Fibroblast of skin of left biceps (primary cell): ENCODE measurements at places on chromosomes 6 and 20.

DNA sequence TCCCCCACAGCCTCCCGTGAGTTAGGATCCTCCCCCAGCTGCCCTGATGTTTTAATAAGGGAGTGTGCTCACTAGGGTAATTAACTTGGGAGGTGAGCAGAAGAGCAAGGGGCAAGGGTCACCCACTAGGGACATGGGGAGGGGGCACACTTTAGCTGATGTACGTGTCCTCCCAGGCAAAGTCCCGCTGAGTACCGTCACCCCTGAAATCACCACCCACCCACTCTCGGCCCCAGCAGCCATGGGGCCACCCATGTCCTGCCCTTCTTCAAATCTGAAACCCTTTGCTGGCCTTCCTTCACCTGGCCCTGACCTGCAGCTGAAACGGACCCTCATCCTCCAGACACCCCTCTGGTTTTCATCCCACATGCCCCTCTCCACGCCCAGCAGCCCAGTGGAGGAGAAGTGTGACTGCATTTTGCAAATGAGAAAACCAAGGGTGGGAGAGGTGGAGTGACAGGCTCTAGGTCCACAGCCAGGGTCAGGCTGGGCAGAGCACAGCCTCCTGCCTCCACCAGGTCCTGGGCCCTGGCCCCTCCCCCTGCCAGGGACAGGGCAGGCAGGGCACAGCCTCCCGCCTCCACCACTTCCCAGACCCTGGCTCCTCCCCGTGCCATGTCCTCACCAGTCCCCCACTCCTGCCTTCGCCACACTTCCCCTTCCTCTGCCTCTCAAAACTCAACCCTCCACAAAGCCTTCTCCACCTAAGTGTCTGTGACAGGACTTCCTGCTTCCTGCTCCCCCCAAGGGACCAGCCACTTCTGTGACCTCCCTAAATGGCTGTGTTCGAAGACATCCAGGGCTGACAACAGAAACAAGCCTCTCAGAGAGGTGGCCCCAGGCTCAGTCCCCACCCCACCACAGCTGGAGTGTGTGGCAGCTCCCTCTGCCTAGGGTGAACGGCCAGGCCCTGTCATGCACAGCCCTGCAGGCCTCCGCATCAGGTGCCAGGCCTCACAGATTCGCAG is 15.1 kb downstream of the ACSS1 start:
- no peak for DNase-seq

GRCh38 chr6:79913369-79913768 is 34.0 kb downstream of the ELOVL4 start:
- DNase-seq = no peak

DNA sequence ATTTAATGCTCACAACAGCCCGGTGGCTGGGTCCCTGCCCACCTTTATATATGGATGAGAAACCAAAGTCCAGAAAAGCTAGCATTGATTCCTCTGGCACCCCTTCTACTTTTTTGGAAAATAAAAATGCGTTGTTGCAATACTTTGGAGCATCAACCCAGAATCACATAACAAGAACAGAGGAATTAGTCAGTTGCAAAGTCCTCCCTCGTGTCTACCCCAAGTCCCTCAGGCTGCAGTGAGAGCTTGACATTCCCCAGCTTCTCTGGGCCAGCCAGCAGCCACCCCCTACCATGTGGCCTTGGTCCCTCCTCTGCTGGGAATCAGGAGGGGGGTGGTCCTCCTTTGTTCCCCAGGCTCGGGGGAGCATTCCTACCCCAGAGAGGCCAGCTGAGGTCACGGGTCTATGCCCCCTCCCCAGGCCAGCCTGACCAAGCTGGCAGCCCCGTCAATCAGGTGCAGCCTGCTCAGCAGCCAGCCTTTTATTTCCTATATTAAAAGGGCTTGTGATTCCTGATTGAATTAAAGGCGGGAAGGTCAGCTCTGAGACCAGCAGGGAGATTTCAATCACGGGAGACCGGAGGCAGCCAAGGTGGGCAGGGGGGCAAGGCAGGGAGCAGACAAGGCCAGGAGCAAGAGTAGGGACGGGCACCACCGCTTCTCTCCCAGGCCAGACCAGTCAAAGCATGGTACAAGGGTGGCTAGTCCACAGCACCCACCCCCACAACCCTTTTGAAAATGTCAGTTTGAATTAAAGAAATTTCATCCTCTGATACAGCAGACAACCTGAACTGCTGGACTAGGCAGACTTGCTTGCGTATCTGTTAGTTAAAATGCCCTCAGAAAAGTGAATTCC is 158.9 kb downstream of the MRPL14 start:
- no peak for DNase-seq

- DNase-seq = no peak
Measured at GRCh38 chr20:22303523-22303922, 280.8 kb downstream of the FOXA2 start.

DNA sequence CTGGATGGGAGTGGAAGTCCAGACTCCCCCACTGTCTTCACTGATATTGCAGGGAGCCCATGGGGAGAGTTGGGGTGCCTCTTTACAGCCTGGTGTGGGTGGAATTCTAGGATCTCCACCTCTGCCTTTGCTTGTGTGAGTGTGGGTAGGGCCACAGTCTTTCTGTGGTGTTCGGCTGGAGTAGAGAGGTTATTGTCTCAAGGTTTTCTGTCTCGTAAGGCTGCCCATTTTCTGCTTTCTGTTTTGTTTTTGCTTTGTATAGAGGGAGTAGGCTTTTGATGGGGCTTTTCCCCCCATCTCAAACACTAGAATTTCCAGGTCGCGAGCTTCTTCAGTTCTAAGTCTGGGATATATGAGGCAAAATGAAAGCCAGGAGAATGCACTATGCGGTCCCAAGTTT is 40.4 kb upstream of the ELMO2 start:
- DNase-seq = no peak

DNA sequence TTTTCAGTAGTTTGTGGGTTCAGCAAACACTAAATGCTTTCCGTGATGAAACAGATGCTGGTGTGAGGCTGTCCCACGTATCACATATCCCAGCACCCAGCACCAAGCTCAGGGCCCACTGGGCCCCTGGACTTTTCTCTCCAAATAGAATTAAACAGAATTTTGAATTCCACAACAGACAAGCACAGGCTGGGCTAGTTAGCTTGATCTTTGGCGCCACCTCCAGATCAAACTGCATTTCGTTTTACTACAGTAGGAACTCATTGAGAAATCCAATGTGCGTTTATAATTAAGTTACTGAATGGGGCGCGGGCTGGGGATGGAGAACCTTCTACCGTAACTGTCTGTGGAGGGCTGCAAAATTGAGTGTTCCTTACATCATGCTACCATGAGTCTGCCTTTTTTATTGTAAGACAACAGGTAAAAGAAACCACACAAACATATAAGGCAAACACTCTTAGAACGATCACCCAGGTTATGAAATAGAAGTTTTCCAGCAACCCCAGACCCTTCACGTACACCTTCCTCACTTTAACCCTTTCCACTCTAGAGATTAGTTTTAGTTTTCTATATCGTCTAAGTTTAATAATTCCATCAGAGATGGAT is 107.8 kb downstream of the ZFP64 start:
- peak; percentile 32 for DNase-seq

DNA sequence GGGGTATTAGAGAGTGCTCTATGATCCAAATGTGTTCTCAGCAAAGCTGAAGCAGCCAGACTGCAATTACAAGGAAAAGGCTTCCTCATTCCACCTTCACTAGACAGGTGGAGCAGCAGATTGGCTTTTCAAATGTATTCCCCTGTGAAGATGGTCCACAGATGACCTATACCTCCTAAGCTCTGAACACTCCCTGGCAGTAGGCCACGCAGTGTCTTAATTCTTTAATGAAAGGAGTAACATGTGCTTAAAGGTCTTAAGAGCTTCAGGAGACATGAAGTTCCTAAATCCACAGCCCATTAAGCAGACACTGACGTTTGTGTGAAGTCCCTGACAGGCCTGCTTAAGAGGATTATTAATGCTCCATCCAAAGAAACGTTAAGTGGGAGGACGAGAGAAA is 138.9 kb upstream of the NUP153 start:
- DNase-seq = no peak

DNA sequence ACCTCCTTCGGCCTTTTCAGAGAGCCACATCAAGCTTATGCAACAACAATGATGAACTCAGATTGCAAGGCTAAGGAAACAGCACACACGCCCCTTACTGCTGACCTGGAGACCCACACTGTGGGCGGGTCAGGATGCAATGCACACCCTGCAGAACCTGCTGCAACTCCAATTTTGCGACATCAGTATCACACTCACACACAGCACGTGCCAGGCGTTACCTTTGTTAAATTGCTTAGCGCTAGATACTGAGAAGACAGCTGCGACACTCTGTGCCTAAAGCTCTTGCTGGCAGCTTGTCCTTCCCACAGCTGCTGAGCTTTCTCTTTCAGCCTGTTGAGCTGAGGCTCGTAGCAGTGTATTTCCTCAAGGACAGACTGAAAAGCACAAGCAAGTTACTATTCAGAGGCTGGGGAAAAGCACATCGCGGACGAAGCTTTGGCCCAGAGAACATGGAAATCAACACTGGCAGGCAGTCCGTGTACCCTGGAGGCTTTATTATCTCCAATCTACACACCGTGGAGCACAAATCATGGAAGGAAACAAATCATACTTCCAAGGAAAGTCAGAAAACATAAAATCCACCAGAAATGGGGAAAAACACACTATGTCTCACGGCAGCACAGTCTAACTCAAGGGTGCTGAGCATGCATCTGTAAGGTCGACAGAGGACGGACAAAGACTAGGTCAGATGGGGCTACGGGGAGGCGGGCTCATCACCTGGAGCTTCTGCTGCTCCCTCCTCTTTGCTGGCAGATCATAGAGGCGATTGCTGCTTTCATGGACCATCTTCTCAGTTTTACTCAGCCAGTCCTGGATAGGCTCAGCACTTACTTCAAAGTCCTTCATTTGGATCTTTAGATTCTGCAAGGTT is 268.2 kb downstream of the SYNE1 start:
- no peak for DNase-seq

DNA sequence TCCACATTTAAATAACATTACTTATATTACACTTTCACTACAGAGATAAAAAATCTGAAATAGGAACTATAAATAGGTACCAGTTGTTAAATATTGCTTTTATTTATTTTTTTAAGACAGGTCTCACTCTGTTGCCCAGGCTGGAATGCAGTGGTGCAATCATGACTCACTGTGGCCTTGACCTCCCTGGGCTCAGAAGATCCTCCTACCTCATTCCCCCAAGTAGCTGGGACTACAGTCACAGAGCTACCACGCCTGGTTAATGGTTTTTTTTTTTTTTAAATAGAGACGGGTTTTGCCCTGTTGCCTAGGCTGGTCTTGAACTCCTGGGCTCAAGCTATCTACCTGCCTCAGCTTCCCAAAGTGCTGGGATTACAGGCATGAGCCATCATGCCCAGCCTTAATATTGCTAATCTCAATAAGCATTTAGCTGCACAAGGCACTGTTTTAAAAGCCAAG is 17.3 kb downstream of the EEF1E1 start:
- DNase-seq = peak; percentile 57

- no peak for DNase-seq
Measured at GRCh38 chr6:47298475-47298874, 11.2 kb downstream of the TNFRSF21 start.

DNA sequence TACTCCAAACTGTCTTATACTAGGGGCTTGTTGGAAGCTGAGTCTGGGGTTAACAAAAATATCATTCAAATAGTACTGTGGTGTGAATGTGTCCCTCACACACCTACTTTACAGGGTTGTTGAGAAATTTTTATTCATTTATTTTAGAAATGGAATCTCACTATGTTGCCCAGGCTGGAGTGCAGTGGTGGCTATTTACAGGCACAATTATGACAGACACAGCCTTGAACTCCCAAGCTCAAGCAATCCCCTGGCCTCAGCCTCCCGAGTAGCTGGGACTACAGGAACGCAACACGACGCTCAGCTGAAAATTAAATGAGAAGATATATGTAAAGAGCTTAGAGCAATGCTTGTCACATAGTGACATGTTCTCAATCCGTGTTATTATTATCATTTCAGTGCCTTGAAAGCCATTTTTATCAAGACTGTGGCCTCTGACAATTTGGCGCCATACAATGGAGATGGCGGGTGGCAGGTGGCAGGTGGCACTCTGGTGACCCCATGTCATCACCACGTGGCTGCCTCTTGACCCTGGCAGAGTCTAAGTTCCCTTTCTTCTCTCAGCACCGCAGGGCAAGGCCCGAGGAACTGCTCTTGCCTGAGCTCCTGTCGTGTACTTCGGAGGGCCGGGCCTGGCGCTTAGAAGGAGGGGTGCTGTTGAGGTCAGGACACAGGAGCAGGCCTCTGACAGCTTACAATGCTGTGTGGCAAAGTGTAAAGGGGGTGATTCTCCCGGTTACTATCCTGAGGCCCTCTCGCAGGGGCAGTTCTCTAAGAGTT is 64.5 kb downstream of the STX11 start:
- no peak for DNase-seq
